NCI-H524 treated with DMSO at 0.1 percent for 48 hours (cell line): ENCODE measurements at places on chromosomes 3 and 15.
A peak's percentile ranks its signal among the peaks of the same experiment; 100 is the strongest.

- DNase-seq = peak; percentile 95
These were observed 30.5 kb upstream of the SRP14 start for GRCh38 chr15:40069178-40070165.

DNA sequence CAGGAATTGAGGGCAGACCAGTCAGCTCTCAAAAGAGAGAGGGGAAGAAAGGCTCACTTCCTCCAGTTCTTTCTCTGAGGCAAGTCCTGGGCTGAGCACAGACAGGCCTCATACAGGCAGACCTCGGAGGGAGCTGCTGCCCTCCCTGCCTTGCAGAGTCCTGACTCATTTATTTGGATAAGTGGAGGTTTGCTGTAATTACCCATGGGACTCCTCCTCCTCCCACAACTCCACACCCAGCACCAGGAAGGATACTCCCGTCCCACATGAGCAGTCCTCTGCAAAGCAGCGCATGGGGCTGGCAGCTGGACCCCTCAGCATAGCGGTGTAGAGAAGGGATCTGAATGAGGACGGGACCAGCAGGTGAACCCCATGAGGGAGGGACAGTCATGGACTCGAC is 13.4 kb upstream of the SCN10A start:
- no peak for DNase-seq

DNA sequence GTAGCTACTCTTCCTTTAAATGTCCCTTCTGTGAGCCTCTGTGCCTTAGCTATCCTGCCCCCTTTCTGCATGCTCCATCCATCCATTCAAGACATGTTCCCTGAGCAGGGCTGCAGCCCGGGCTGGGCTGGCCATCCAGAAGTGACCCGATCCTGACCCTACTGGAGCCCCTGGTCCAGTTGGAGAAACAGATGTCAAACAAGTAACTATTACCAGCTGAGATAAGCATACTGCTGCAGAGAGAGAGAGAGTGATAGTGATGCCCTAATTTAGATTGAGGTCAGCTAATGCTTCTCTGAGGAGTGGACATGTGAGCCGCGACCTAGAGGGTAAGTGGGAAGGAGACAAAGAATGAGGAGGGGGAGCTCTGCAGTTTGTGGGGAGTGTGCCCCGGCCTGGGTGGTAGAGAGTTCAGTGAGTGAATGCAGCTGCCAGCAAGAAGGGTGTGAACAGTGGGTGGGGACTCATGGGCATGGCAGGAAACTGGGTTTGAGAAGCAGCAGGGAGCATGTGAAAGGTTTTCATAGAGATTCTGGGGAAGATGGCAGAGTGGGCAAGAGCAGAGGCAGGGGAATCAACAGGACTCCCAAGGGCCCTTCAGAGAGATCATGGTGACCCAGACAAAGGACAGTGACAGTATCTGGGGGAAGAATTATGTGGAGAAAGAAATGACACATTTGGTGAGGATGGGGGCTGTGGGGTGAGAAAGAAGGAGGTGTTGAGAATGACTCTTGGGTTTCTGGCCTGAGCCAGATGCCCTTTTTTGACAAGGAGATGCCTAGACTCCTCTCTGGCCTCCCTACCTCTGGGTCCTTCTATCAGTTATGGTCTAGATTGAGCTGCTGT is 44.9 kb downstream of the CHCHD6 start:
- DNase-seq = no peak

- DNase-seq = no peak
These were observed 24.6 kb upstream of the AP4E1 start for GRCh38 chr15:50883903-50884302.

DNA sequence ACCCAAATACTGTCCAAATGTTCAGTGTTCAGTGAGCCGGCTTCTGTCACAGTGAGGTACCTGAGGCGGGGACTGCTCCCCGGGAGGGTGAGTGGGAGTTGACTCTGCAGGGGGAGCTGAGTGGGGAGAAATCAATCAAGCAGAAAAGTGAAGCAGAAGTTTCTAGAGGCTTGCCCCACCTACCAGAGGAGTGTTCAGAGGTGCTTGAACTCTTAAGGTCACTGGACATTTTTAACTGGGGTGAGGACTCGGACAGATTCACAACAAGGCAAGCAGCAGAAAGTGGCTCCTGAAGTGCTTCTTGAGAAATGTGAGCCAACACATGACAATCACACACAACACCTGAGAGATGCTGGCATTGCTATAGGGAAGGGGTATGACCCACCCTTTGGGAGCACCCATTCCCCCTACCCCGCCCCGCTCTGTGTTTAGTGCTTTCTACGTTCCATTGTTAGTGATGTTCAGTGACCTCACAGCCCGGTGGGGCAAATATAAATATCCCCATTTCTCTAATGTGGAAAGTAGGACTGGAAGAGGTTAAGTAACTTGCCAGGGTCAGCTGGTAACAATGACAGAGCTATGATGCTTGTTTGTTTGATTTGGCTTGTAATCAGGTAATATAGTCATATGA is 48.6 kb upstream of the AKAP13 start:
- DNase-seq = no peak

DNA sequence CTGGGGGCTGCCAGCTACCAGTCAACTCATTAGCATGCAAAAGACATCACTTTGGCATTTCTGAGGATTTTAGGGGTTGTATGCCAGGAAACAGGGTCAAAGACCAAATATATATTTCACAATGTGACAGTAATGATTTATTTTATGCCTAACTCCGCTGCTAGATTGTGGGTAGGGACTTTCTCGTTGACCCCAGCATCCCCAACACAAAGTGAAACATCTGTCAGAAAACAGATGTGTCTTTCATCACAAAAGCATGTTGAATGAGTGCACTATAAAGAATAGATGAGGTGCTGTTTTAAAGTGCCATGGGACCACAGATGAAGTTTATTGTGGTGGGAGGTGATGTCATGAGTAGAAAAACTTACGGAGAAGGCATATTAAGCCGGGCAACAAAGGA is 59.7 kb downstream of the ITPR1 start:
- DNase-seq = no peak

- DNase-seq = no peak
These were observed 26.3 kb downstream of the KPNA1 start for GRCh38 chr3:122488262-122488973.

- DNase-seq = peak; percentile 52
These were observed 75.8 kb downstream of the ZPLD1 start for GRCh38 chr3:102510663-102511062.

- no peak for DNase-seq
These were observed 2.0 kb upstream of the MELTF start for GRCh38 chr3:197031315-197032285.

DNA sequence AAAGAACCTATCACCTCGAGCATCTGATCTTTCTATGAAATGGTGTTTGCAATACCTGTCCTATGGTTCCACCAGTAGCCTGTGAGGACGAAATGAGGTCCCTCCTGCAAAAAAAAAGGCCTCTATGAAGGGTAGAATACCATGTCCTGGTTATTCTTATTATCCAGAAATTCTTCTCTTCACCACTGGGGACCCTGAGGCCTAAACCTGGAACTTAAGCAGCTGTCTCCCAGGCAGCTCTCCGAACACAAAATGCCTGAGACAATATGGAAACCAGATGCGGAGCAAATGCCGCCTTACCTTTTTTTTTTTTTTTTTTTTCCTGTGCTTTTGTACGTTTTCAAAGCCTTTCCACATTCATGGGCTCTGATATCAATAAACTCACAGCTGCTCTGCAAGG is 62.1 kb upstream of the WNT5A start:
- no peak for DNase-seq

GRCh38 chr3:128767094-128767750 is 41.2 kb downstream of the RAB7A start:
- DNase-seq = no peak

DNA sequence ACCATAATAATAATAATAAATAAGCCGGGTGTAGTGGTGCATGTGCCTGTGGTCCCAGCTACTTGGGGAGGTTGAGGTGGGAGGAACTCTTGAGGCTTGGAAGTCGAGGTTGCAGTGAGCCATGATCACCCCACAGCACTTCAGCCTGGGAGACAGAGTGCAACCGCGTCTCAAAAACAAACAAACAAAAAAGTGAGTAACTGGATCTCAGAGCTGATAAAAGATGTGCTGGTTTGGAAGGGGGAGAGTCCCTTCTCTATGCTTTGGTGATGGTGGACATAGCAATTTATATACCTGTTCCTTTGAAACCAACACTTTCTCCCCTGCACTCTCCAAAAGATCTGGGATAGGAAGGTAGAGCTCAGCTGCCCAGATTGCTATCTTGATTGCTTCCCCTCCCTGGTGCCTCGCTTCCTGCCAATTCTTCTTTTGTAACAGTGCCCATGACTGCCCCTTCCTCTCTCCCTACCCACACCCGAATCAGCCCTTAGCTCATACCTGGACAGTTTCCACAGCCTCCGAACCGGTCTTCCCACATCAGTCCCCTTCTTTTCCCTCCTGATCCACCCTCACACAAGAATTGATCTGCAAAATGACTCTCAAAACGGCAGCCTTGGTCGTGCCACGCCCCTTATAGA is 55.1 kb upstream of the UBE2E1 start:
- no peak for DNase-seq

DNA sequence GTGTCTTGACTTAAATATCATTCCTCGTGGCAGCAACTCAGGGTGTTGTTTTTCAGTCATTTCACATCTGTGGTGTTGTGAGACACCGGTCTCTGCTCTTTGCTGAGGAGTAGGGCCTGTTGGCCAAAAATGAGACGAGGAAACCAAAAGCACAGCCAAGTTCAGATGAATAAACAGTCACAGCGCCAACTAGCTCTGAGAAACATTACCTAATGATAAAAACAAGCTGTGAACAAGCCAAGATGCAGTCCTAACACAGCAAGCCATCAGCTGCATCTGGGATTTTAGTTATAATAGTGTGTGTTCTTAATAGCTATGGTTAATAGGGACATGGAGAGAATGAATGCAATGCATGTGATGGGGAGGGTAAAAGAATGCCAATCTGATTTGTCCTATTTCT is 843.4 kb upstream of the DPPA4 start:
- no peak for DNase-seq

DNA sequence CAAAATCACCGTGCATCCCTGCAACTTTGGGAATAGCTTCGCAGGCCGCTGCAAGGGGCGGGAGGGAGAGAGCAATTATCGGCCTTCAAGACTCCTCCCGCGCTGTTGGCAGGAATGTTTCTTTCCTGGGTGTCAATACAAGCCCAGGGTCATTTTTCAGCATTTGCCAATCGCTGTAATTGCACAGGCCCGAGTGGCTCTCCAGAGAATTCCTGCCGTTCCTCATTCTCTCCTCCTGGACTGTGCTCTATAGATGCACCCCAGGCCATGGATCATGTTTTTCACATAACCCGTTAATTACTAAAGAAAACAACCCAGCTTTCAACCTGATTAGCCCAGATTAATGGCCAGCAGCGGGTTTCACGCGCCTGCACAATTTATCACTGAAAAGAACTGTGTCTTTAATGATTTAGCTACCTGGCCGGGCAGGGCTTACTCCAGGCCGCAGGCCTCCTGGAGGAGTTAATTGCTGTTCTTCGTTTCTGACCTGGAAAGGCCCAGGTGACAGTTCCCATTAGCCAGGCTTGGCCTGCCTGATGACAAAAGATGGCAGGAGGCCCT is 144.3 kb downstream of the OPA1 start:
- DNase-seq = no peak

GRCh38 chr15:34716111-34716510 is 38.7 kb downstream of the GJD2 start:
- DNase-seq = no peak

DNA sequence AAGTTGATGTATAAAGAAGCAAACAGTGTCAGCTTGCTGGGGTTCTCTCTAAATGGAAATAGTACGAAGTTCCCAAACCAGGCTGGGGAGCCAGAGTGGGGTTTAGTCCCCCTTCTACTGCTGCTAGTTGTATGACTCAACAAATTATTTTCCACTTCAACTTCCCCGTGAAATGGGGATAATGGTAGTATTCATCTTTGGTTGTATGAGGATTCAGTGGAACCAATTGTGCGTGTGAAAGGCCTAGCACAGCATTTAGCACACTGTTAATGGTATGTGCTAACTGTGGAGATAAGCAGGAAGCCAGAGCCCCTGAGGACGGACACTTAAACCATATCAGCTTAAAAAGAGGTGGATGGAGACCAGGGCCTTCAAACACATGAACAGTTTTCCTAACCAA is 4.2 kb downstream of the SORD start:
- no peak for DNase-seq

- DNase-seq = no peak
These were observed 15.5 kb downstream of the DLEC1 start for GRCh38 chr3:38054499-38055001.

- DNase-seq = no peak
These were observed 25.0 kb upstream of the VPS39 start for GRCh38 chr15:42233107-42233506.

GRCh38 chr3:151933234-151933853 is 59.9 kb downstream of the SUCNR1 start:
- DNase-seq = no peak

DNA sequence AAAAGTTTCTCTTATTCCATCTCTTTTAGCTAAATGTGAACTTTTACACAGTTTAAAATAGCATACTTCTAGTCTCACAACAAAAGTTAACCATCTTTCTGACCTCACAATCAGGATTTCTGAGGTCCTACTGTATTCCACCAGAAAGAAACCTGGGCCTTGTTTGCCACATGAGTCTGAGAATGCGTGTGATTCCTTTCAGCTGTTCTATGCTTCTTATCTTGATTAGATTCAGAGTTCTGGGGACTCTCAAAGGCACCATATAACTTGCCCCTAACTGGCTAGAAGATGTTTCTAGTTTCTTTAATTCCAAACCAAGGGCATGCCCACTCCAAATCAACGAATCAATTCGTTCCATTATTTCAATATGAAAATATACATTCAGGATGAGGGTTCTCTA is 131.1 kb downstream of the ATP8B4 start:
- DNase-seq = no peak

DNA sequence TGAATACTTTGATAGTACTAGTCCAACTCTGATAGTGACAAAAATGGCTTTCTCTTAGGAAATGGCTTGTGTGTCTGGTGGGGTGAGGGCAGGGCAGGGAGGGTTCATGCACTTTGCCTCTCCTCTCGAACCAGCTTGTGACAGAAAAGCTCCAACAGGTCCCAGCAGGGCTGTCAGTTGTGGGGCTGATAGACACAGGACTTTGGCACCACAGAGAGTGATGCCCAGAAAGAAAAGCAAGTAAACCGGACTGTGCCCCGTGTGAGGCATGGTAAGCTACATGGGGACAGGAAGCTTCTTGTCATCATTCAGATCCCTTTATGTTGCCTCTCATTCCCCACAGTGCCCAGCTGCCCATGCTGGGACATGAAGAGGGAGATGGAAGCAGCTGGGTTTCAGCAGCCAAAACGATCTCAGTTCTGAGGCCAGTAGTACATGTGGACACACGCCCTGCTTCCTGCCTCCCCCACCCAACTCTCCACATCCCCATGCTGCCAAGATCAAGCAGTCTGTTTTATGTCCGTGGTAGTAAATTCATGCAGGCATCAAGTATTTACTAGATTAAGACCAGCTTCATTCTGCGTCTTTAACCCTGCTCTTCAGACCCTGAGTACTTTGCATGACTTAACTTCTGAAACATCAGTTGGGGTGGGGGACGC is 29.7 kb upstream of the LIPC start:
- DNase-seq = no peak

GRCh38 chr15:77531191-77532000 is 101.3 kb downstream of the LINGO1 start:
- DNase-seq = no peak
